ENCODE measurements at places on chromosomes 11 and 22. TPM values are rescaled to one million over a fixed set of nuclear protein-coding genes. Genes with fewer than 3 reads are reported as not detected.

Gene CCDC188
- total RNA-seq = not detected

Gene DDX17
- total RNA-seq = 279 TPM

Gene OR52H1
- 0.14 TPM for total RNA-seq

Gene RNF215
- total RNA-seq = 7.2 TPM

Gene GRK3
- 3.4 TPM for total RNA-seq

Gene HTR3A
- total RNA-seq = not detected
